ENCODE measurements at places on chromosomes 7 and 10.

- no peak for DNase-seq
Measured at GRCh38 chr7:155660059-155660757, 15.7 kb downstream of the RBM33 start.

DNA sequence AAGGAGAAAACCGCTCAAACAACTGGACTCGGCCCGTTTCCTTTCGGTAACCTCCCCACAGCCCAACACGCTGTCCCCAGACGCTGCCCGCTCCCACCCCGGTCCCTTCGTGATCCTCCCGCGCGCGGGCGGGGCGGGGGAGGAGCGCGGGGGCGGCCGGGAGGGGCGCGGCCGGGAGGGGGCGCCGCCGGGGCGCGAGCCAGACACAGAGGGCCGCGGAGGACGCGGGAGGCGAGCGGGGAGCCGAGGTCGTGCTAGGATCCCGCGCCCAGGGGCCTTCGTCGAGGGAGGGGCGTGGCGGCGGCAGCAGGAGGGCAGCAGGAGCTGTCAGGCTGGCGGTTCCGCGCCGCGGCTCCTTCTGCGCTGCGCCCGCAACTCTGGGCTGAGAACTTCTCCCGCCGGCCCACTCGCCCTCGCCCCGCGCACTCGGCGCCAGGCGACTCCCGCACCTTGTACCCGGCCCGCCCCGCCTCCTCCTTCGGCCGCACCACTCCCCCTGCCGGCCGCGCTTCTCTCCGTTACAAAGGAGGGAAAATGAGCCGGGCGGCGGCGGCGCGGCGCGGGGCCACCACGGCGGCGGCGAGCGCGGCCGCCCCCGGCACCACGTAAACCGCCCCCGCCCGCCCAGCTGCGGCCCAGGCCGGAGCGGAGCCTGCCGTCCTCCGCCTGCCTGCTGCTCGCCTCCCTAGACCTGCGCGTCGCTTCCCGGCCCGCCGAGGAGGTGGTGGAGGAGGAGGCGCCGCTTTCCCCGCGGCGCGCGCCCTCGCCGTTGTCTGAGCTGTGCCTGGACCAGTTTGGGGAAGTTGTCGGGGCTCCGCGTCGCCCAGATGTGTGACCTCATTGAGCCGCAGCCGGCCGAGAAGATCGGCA, at the start of gene CDK14:
Gene CDK14, plus strand, starts transcription at position 521 of the 870 bp plus-strand sequence. Its CDS starts 307 bp downstream, at position 828.
- DNase-seq: no peak

GRCh38 chr7:52670608-52671225, 364.7 kb upstream of the POM121L12 start:
- no peak for DNase-seq

DNA sequence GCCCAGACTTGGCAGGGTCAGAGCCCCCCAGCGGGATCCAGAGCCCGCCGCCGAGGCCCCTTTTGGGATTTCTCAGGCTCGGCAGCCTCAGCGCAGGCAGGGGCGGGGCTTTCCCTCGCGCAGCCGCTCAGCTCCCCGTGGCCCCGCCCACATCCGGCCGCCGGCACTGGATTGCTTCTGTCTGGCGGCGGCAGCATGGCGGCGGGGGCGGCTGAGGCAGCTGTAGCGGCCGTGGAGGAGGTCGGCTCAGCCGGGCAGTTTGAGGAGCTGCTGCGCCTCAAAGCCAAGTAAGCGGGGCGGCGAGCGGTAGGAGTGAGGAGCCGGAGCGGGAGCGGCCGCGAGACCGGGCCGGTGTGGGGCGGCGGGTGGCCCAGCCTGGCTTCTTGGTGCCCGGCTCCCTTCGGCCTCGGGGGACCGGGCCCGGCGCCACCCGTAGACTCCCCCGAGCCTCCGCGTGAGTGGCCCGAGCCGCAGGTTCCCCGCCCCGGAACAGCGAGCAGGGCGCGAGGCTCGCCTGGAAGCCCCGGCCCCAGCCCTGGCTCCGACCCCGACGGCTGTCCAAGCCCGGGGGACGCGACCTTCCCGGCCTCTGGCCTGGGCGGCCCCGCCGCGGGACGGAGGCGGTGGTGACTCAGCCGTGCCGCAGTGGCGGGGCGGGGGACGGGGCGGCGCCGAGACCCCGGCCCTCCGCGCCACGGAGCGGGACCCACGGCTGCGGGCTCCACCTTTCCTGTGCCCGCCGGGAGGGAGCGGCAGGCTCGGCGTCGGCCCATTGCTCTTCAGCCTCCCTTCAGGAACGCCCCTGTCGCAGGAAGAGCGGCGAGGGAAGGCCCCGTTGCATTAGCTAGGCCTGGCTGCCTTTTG, at the start of gene GLRX3:
Gene GLRX3, plus strand, starts transcription at position 166 of the 864 bp plus-strand sequence. Its CDS starts 30 bp downstream, at position 196.
- peak; percentile 79 for DNase-seq

GRCh38 chr10:3684891-3685290, 100.1 kb downstream of the KLF6 start:
- DNase-seq: no peak

GRCh38 chr10:31299119-31299518, 19.9 kb upstream of the ZEB1 start:
- DNase-seq: no peak

DNA sequence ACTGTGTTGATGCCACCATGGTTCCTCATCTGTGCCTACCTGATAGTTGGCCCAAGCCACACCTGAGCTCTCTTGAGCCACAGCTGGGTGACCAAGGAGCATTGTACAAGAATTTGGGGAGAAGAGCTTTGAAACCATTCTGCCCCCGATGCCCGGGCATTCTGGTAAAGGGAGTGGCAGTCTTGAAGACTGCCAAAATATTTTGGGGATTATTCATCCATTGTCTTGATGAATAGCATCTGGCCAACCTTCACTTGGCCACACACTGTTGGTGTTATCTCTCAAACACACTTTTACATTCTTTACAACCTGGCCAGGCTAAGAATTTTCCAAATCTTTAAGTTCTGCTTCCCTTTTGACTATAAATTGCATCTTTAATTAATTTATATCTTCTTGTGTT, 113.1 kb upstream of the PCBD1 start:
- no peak for DNase-seq

- DNase-seq: no peak
Measured at GRCh38 chr7:135489791-135490190, 20.1 kb downstream of the CNOT4 start.

- no peak for DNase-seq
Measured at GRCh38 chr10:76282061-76283025, 850.9 kb downstream of the LRMDA start.

GRCh38 chr7:121385056-121385799, 10.9 kb downstream of the FAM3C start:
- no peak for DNase-seq

DNA sequence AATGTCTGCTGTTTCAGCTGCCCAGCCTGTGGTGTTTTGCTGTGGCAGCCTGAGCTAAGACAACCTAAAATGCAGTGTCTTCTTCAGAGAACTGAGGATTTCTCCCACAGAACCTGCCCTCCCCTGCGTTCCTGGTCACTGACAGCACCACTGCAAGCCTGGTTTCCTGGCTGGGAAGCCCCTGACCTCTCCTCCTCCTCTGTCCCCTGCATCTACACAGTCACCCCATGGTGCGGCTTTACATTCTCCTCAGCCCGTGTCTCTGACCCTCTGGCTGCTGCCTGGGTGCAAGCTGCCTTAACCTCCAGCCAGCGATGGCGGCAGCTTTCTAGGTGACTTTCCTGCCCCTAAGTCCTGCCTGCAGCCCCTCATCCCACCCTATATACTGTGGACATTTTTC, 337.3 kb upstream of the ZNF32 start:
- no peak for DNase-seq

DNA sequence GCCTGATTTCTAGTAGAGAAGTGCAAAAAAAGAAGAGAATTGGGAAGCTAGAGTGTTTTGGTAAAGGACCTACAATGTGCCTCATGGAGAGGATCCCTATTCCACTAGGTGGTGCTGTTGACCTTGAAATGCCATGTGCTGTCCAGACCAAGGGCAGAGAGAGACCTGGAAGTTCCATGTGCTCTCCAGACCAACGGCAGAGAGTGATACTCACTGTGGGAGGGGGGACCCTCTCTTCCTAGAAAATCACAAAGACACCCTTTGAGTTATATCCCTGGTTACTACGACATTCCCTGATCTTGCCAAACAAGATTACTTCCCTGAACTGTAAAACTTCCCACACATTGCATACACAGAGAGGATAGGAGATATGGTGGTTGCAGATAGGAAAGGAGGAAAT, 212.7 kb upstream of the ZNF804B start:
- DNase-seq: no peak

GRCh38 chr7:87318741-87319140, 26.7 kb upstream of the CROT start:
- DNase-seq: no peak

DNA sequence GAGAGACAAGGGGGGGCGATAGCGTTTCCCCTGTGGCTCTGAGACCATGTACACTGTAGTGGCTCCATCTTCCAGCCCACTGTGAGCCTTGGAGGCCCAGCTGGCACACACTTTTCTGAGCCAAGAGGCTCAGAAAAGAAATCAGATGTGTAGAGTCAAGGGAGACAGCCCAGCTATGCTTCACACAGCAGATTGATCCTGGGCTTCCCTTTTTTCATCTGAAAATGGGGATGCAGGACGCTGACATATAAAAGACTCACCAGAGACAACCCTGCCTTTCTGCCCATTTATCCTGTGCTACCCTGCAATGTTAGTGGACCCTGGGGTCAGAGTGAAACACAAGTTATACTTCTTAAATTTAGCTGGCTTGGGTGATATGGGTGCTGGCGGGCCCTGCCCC, 14.3 kb downstream of the TMEM273 start:
- DNase-seq: no peak

DNA sequence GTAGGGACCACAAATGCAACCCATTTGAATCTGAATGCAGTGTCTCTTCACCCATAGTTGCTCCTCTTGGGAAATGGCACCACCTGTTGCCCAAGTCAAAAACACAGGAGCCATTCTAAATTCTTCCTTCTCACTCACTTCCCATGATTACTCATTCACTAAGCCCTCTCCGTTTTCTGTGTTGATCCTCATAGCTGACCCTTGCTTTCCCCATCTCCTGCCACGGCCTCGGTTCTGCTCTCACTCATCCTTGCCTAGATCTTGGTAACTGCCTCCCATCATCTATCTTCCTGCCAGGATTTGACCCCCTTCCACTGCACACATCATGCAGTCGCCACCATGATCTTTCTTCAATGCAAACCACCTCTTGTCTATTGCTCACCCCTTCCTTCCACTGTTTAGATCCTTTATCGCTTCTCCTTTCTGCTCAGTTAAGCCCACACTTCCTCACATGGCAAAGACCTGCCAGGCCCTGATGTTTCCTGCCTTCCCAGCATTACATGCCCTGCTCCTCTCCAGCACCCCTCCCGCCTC, 19.0 kb upstream of the CPN1 start:
- no peak for DNase-seq

DNA sequence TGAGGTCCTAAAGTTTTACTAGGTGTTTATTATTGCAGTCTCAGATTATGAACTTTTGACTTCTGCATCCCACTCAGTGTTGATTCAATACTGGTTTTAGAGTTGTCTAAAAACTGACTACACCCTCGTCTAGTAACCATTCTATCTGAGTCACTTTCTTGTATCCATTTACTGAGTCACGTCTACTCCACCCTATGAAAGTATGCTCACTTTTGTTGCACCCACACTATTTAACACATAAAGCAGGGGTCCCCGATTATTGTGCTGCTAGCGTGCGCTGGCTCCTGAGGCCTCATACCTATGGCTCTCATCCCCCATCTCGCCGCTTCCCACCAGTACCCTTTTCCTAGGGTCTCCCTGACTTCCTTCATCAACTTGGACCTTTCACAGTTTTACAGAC, 2.0 kb downstream of the SAMD9 start:
- no peak for DNase-seq

DNA sequence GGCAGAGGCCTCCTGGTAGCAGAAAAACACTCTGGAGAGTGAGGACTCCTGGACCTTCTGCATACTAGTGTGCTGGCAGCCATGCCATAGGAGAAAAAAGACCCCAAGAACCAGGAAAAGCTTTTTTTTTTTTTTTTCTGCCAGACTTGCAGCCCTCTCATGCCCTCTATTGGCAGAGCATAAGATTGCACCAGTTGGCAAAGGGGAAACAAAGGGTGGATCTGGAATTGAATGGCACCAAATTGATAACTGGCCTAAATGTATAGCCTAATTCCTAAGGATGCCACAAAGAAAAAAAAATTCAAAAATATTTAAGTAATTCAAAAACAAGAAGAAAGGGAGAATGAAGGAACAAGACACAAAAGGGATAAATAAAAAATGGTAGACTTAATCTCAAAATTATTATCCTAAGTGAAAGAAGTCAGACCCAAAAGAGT, 112.5 kb upstream of the GHITM start:
- no peak for DNase-seq

DNA sequence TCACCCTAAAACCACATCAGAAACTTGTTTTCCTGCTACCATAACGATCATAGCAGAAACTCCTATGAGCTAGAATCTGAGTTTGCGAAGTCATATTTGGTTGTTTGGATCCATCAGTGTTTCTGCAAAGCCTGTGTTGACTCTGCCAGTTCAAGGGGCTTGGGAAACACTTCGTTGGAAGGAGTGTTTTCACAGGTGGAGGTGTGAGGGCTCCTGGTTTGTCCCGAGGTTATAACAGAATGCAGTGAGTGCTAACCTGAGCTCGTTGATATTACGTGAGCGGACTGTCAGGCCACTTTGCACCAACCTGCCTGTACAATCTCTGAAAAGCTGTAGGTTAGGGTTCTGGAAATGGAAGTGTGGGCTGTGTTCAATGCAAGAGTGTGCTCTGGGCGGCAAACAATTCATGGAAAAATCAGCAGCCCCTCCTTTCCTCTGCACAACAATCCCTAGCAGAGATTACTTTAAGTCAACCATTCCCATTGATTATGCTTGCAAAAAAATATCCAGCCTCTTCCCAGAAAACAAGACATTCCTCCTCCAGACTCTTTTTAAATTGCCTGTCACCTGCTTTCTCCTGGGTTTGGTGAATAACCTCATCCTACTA, 622.0 kb downstream of the TYW1 start:
- no peak for DNase-seq

GRCh38 chr10:12703813-12704212, 297.7 kb downstream of the CCDC3 start:
- no peak for DNase-seq

- no peak for DNase-seq
Measured at GRCh38 chr10:125060482-125060825, 99.9 kb downstream of the CTBP2 start.

DNA sequence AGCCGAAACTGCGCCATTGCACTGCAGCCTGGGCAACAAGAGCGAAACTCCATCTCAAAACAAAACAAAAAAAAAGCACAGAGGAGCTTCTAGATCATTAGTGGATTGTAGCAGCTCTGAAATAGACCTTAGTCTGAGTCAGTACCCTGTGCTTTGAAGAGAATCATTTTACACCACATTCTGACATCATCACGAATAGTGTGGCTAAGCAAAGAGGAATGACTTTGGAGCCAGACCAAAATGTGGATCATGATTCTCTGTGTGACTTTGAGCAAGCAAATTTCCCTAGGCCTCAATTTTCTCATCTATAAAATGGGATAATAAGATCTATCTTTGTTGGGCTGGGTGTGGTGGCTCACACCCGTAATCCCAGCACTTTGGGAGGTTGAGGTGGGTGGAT, 618.9 kb downstream of the CALN1 start:
- DNase-seq: no peak

GRCh38 chr10:104002911-104003310, 36.0 kb downstream of the SLK start:
- no peak for DNase-seq
